Thymus (tissue), 14 donors: ENCODE measurements at places on chromosomes 13 and 19.

DNA sequence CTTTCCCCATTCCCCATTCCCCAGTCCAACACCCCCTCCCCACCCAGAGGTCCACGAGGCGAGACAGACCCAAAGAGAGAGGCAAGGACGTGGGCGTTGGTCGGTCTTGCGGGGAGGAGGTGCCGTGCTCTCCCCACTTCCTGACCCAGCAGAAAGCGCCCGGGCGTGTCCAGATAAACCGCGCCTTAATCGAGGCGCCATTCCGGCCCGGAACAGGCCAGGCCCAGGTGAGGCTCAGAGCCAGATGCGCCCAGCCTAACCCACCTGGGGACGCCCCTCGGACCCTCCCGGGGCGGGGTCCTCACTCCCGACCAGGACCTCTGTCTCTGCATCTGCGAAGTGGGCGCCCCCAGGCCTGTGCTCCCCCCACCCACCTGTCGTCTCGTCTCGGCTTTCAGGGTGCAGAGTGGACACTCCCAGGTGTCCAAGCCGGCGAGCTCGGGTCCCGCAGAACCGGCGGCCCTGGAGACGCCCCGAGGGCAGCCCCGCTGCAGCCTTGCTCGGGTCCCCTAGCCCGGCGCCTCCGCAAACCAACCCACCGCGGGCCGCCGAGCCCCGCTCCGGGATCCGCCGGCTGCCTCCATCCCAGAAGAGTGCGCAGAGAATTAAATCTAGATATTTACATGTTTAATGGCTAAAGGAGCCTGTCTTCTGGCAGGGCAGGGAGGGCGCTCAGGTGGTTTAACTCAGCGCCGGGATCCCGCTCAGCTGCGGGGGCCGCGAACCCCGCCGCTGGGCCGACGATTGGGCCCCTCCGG, 5.0 kb upstream of the ONECUT3 start:
- no peak for DNase-seq

DNA sequence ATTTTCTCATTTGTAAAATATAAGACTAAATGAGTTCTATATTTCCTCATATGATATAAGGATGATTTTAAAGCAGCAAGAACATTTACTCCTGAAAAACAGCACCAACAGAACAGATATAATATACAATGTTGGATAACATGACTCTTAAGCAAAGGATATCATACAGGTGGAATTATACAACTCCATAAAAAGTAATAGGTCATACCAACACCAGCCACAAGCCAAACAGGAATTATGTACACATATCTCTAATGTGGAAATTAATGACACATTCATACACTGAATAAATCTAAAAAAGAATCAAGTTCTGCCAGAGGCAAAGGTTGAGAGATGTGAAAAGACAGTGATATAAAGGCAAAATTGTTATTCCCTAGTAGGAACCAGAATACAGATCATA, 25.9 kb downstream of the INTS6 start:
- no peak for DNase-seq

DNA sequence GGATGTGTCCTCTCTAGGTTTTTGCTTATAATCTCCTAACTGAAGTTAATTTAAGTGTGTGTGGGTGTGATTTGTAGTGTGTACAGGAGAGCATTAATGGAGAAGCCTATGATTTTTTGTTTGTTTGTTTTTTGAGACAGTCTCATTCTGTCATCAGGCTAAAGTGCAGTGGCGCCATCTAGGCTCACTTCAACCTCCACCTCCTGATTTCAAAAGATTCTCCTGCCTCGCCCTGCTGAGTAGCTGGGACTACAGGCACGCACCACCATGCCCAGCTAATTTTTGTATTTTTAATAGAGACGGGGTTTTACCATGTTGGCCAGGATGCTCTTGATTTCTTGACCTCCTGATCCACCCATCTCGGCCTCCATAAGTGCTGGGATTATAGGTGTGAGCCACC, 20.6 kb downstream of the ZNF701 start:
- no peak for DNase-seq

DNA sequence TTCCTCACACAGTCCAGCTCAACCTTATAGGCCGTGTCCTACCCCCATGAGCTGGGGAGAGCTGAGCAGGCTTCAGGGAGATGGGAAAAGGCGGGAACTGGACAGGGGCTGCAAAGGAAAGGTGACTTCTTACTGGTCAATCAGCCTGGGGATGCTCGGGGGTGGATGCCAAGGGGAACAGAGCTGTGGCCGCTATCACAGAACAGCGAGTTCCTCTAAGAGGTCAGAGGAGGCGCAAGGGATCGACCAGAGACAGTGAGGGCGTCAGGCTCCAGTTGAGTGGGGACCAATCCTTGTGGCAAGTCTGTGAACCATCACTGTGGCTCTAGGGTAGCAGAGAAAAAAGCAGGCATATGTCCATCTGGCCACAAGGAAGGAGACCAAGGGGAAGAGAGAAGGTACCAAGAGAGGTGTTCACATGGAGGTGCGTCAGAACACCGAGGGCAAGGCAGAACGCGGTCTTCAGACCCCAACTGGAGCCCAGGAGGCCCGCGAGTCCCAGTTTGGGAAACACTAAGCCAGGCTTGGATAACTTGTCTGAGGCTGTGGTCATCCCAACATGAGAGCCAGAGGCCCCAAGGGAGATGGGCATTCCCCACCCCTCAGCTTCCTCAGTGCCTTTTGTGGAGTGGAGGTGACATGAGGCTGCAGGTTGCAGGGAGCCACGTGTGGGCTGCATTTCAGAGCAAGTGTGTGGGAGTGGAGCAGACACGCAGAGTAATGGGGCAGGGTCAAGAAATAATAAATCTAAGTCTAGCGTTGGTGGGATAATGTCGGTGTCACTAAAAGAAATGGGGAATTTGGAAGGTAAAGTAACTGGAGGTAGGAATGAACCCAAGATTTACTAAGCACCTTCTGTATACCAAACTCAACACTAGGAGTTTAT, 3.9 kb downstream of the F10 start:
- no peak for DNase-seq

DNA sequence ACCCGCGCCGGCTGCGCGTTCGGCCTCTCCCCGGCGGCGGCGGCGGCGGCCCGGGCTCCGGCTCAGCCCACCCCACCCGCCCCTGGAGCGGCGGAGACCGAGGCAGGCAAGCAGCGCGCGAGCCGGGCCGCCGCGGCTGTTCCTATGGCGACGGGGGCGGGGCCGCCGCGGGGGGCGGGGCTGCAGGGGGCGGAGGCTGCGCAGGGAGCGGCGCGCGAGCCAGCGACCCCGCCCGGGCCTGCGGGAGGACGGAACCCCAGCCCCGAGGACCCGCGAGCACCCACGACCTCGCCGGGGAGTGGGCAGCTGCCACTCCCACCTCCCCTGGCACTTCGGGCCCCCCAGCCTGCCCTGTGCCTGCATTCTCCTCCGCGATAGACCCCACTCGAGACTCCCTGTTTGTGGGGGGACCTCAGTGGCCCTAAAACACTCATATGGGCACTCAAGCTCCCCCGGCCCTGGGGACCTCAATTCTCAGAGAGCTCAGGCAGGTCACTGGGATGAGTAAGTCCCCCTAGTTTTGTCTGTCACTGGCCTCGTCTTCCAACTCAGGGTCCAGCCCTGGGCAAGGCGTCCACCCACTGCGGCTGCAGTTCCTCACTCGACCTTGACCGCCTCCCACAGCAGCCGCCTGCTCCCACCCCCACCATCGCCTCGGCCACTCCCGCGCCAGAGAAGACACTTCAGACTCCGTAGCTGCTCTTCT, at the start of gene CTXN1:
Gene CTXN1 (minus strand): TSS at position 115 of the 706 bp plus-strand sequence. CDS start 597 bp downstream, outside the sequence.
- no peak for DNase-seq
